Right atrium auricular region (tissue), 2 donors: ENCODE measurements at places on chromosomes 6 and 20. TPM values are rescaled to one million over a fixed set of nuclear protein-coding genes. Genes with fewer than 3 reads are reported as not detected.
A peak's percentile ranks its signal among the peaks of the same experiment; 100 is the strongest.

GRCh38 chr20:25279403-25279802 lies 31.5 kb downstream of the PYGB start:
- no peak for DNase-seq

- DNase-seq, result no peak
These were observed 15.2 kb upstream of the TAAR5 start for GRCh38 chr6:132604635-132605152.

DNA sequence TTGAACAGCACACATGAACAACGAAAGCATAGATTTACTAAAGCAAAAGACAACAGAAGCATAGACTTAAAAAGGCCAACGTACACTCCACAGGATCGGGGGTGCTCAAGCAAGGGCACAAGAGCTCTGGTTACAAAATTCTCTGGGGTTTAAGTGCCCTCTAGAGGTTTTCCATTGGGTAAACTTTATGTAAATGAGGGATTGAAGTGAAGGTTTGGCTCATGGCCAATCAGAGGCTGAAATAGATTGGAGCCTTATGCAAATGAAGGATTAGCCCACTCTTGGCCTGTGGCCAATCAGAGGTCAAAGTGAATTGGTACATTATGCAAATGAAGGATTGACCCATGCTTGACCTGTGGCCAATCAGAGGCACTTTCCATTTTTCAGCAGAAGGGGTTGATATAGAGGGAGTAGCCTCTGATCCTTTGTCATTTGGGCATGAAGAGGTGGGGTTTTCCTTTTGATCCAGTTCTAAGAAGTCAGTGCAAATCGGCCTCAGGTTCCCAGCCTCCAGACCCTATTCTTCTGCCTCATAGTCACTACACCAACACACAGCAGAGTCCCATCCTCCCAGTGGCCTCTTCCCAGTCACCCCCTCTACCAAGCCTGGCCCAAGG lies 244.9 kb downstream of the THBS2 start:
- no peak for DNase-seq

GRCh38 chr6:44064089-44064947 lies 62.9 kb downstream of the MRPL14 start:
- DNase-seq, result peak; percentile 95

- no peak for DNase-seq
These were observed 15.0 kb upstream of the TFAP2A start for GRCh38 chr6:10429638-10430427.

GRCh38 chr20:50821257-50821921 lies 26.5 kb downstream of the BCAS4 start:
- no peak for DNase-seq

- no peak for DNase-seq
These were observed 342.7 kb downstream of the PRL start for GRCh38 chr6:21953831-21954801.

GRCh38 chr20:5077761-5078387 lies 41.9 kb downstream of the PCNA start:
- no peak for DNase-seq

- no peak for DNase-seq
These were observed 838 bp downstream of the AHCY start for GRCh38 chr20:34302312-34302722.

GRCh38 chr6:13565921-13566320 lies 8.5 kb upstream of the SIRT5 start:
- DNase-seq, result no peak

DNA sequence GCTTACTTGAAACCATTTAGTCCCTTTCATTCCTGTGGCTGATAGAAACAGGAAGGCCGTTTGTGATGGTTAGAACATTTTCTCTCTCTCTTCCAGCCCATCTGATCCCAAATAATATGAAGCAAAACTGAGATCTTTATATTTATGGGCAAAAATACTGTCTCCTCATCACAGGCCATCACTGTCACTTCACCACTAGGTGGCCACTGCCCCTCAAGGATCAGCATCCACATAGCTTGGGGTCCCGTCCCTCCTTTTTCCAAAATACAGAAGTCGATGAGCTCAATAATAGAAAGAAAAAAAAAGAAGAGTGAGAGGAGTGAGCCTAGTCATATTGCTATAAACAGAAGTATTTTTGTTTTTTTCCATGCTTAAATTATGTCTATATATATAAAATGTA lies 46.4 kb upstream of the LAMP5 start:
- DNase-seq, result no peak

GRCh38 chr6:44508646-44509045 lies 121.1 kb downstream of the CDC5L start:
- no peak for DNase-seq

- no peak for DNase-seq
These were observed 58.9 kb upstream of the TNFAIP3 start for GRCh38 chr6:137808191-137808590.

GRCh38 chr6:25175196-25175595 lies 104.0 kb upstream of the CARMIL1 start:
- no peak for DNase-seq

- no peak for DNase-seq
These were observed 459.1 kb upstream of the CITED2 start for GRCh38 chr6:139833592-139833991.

GRCh38 chr6:53281518-53282215 lies 67.1 kb downstream of the ELOVL5 start:
- no peak for DNase-seq

- DNase-seq, result no peak
These were observed 10.5 kb downstream of the SYTL3 start for GRCh38 chr6:158660333-158660754.

GRCh38 chr20:47843886-47844567 lies 58.7 kb upstream of the SULF2 start:
- DNase-seq, result no peak

GRCh38 chr6:112325444-112325843 lies 21.7 kb upstream of the RFPL4B start:
- DNase-seq, result no peak

Gene OR11A1
- total RNA-seq, result not detected

Gene CHRNA4
- not detected for total RNA-seq

Gene SPATA25
- 1.4 TPM for total RNA-seq

Gene PRDM1
- 1.9 TPM for total RNA-seq

Gene LSM14B
- total RNA-seq, result 26.8 TPM
